Thyroid gland (tissue), 4 donors: ENCODE measurements at places on chromosomes 12 and 14. TPM values are rescaled to one million over a fixed set of nuclear protein-coding genes. Genes with fewer than 3 reads are reported as not detected.

GRCh38 chr12:101368016-101368415, 39.6 kb downstream of the ARL1 start:
- no peak for DNase-seq

DNA sequence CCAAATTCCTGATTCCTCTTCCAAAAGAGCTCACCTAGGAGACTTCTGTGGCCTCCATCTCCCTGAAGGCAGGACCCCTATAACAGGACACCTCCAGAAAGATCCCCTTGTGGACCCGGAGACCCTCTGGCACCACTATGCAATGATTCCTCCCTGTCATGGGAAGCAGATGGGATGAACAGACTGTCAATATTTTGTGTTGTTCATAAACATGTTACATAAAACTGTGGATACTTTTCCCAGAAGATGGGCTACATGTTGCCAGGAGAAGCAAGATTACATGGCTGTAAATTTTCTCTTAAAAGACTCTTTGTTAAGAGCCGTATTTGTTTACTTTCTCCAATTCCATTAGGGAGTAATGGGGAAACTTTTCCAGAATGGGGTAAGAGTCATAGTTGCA, 52.1 kb downstream of the TUNAR start:
- DNase-seq, result no peak

GRCh38 chr12:8953773-8954402, 4.4 kb upstream of the M6PR start:
- no peak for DNase-seq

DNA sequence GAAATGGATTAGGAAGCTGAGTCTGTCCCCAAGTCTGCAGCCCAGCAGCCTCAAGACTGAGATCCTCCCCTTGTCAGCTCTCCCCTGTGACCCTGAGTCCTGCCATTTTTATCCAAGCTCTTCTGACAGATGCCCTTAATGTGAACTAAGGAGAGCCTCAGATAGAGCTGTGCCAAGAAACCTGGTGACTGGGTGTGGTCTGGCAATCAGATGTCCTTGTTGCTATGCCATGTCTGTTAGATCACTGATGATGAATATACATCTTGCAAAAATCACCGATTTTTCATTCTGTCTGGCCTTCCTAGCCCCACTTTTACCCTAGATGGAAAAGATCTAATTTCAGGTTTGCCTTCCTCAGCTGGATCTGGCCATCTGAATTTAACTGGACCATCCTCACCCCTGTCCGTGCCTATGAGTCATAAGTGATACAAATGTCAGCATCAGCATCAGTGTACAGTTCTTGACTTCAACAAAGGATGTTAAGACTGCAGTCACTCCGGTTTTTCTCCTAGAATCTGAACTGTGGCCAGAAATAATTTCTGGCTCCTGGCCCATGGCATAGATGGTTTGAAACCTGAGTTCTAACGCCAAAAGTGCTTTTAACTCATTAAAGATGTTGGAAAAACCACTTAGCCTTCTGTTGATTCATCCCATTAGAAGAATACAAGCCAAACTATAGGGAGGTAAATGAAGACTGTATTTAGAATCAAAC, 61.2 kb upstream of the GRIP1 start:
- peak; percentile 12 for DNase-seq

- no peak for DNase-seq
These were observed 297.2 kb downstream of the ITPR2 start for GRCh38 chr12:26535826-26536225.

GRCh38 chr12:59372956-59373355, 222.9 kb upstream of the SLC16A7 start:
- DNase-seq, result peak; percentile 16

Gene RNFT2
- total RNA-seq, result 5.0 TPM

Gene RASSF8
- total RNA-seq, result 35.0 TPM

DNA sequence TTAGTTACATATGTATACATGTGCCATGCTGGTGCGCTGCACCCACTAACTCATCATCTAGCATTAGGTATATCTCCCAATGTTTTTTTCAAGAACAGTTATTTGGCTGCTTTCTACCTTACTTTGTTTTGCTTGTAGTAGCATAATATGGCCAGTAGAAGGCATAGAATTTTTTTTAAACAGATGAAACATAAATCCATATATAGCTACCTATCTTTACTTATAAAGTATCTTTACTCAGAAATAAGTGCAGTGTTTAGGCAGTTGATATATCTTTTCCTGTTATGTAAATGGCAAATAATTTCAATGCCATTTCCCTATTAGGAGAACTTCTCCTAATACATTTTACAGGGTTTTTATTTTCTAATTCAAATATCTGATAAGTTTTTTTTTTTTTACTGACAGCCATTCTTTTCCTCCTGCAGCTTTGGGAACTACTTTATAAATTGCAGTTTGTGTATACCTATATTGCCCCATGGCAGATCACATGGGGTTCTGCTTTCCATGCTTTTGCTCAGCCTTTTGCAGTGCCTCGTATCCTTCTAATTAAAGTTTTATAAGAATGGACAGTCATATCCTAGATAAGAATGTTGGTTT, 143.1 kb downstream of the PCNX1 start:
- no peak for DNase-seq

GRCh38 chr14:95275494-95275893, 44.2 kb downstream of the CLMN start:
- DNase-seq, result no peak

GRCh38 chr12:31745242-31745641, 16.4 kb upstream of the AMN1 start:
- DNase-seq, result no peak

Gene TBC1D30
- 10.0 TPM for total RNA-seq

DNA sequence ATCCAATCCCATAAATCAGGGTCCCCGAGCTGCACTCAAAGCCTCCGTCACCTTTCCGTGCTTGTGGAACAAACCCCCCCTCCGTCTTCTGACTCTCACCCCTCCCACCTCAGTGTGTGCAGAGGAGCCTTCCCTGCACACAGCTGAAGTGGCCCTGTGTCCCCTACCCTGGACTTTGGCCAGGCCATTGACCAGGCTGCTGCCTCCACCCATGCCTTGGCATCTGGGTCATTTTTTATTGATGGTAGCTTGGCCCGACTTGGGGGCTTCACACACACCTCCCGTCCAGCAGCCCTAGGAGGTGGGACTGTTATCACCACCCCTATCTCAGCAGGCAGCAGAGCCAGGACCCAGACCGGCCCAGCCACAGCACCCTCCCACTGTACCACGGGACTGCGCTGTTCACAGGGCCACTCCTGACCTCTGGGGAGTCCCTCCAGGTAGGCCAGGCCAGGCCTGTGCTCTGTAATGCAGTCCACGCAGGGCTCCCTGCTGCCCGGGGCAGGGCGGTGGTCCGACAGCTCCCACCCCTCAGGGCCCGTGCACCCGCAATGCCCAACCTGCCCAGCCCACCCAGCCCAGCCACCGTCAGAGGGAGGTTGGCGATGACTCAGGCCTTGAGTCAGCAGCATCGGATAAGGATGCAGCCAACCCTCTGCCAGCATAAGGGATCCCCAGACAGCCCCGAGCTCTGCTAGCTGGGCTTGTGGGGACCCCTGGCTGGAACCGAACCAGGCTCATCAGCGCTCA, 9.2 kb upstream of the INF2 start:
- no peak for DNase-seq

- no peak for DNase-seq
These were observed 138.2 kb upstream of the LHX5 start for GRCh38 chr12:113609692-113610469.

DNA sequence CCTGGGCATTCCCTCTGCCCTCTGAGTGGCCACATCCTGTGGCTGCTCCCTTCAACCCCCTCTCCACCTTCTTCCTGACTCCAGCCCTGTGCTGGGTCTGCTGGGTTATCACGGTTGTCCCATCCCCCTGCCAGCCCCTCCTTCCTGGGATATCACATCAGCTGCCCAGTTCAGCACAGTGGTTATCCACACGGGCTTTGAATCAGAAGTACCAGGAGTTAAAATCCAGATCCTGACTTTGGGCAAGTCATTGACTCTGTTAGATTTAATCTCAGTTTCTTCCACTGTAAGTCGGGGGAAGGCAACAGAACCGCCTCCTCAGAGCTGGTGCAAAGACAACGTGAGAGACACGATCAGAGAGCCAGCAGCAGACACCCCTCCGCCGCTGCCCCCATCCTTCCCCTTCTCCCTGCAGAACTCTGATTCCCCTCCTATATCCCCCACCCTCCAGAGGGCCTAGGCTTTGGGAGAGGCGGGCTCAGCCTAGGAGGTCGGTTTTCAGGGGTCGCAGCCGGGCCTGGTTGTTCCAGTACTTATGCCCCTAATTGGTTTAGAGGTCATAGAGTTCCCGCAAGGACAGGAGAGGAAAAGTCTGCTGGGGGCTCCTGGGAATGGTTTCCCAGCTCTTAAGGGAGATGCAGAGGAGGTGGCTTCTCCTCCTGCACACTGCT, 42.5 kb downstream of the PRIMA1 start:
- DNase-seq, result no peak

Gene PITPNM2
- total RNA-seq, result 4.1 TPM

DNA sequence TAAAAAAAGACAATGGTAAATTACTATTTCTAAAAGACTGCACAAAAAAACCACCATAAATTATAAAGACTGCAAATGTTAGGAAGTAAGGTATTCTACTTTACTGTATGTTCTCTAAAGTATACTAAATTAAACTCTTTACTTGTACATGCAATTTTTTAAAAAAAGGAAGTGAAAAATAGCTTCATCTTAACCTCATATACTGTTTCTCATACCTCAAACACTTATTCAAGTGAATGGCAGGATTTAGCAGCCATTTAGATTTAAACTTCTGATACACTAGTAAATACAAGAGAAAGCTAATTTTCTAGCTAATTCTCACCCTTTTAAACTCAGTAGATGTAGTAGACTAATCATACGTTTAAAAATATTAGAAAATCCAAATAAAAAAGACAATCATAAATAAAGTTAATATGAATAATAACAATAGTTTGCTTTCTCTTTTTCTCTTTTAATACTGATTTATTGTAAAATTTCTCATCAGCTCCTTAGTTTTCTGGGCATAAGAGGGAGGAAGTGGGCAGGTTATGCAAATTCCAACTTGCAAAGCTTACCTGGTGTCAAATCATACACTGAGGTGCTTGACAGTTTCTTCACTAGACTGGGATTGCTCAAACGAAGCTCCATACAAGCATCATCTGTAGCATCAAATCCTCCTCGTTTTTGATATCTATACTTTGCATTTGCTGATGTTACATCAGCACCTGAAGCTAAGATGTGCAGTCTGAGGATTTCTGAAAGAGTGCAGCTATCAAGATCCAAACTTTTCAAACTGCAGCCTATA, 71.0 kb upstream of the CFL2 start:
- DNase-seq, result no peak
